ENCODE measurements at places on chromosomes 2 and 18. TPM values are rescaled to one million over a fixed set of nuclear protein-coding genes. Genes with fewer than 3 reads are reported as not detected.
A peak's percentile ranks its signal among the peaks of the same experiment; 100 is the strongest.

DNA sequence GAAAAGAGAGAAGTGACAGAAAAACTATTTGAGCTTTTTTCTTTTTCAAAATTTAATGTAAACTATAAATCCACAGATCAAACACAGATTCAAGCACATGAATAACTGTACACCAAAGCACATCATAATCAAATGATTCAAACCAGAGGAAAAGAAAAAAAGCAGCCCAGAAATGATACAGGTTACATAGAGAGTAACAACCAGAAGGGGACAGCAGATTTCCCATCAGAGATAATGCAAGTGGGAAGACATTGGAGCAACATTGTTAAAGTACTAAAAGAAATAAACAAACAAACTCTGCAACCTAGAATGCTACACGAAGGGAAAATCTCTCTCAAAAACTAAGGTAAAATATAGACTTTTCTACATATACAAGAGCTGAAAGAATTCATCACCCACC lies 34.5 kb downstream of the CMPK2 start:
- H3K4me1 ChIP-seq = peaks cover 6% of the 10 kb centered on the region
- H3K27ac ChIP-seq = no peak overlapping the region
- H3K27me3 ChIP-seq = no peaks in the 10 kb centered on the region
- H3K4me3 ChIP-seq = no peak overlapping the region
- H3K36me3 ChIP-seq = peaks cover 3% of the 10 kb centered on the region

DNA sequence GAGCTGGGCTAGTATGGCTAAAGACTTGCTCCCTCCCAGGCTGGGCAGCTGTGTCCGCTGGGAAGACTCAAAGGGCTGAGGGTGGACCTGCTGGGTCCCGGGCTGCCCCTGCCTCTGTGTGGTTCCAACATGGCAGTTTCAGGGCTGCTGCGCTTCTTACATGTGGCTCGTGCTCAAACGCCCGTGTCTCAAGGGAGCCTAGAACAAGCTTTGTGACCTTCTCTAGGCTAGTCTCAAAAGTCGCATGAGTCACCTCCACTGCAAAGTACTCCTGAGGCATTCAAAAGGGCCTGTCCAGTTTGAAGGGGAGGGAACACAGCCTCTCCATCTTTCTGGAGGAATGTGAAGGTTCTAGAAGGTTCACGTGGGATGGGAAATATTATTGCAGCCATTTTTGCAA lies 44.7 kb upstream of the RAB31 start:
- DNase-seq = no peak
- H3K36me3 ChIP-seq = no peaks in the 10 kb centered on the region
- H3K4me1 ChIP-seq = no peaks in the 10 kb centered on the region

DNA sequence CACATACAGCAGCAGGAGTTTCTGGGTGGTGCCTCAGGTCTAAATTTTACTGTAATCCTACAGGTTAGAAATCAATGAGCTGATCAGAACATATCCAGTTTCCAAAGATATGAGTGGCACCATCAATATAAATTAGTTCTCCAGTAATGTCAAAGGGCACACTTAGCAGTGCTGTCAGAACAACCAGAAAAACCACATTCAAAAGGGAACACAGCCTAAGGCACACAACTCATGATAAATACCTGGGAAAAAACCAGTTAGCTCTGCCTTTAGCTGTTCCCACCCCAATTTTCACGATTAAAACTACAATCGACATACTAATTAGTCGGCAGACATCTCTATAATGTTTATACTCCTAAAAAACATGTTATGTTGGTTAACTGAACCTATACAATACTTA lies 31.5 kb downstream of the ATP8B1 start:
- no peaks in the 10 kb centered on the region for H3K27me3 ChIP-seq
- peaks cover 41% of the 10 kb centered on the region for H3K4me1 ChIP-seq
- no peaks in the 10 kb centered on the region for H3K36me3 ChIP-seq
- peak overlapping the region; percentile 15 for H3K27ac ChIP-seq
- no peak for DNase-seq

- H3K36me3 ChIP-seq = peaks cover 11% of the 10 kb centered on the region
- no peak overlapping the region for H3K27ac ChIP-seq
- H3K4me1 ChIP-seq = peaks cover 13% of the 10 kb centered on the region
- peaks cover 13% of the 10 kb centered on the region for H3K27me3 ChIP-seq
- no peak for DNase-seq
Observed at GRCh38 chr18:75200605-75201280, 8.2 kb downstream of the PTGR3 start.

The PEX13 gene
- 34.0 TPM for total RNA-seq

The OR6B2 gene
- total RNA-seq = not detected
